Tongue (tissue), 3 donors: ENCODE measurements at places on chromosomes 3 and 15.

DNA sequence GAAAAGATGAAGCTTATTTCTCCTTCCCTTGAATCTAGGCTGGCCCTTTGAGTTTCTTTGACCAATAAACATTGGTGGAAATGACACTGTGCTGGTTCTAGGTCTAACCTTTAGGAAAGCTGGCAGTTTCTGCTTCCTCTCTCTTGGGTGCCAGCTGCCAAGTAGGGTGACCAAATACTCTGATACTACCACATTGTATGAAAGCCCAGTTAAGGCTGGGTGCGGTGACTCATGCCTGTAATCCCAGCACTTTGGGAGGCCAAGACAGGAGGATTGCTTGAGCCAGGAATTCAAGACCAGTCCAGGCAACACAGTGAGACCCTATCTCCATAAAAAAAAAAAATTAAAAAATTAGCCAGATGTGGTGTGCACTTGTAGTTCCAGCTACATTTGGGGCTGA is 320.7 kb downstream of the ZNF621 start:
- no peak for DNase-seq

- peak; percentile 45 for DNase-seq
These were observed 213.0 kb downstream of the MEIS2 start for GRCh38 chr15:36887214-36887961.

- DNase-seq, result no peak
These were observed 745.7 kb upstream of the CCDC54 start for GRCh38 chr3:106631373-106632108.

DNA sequence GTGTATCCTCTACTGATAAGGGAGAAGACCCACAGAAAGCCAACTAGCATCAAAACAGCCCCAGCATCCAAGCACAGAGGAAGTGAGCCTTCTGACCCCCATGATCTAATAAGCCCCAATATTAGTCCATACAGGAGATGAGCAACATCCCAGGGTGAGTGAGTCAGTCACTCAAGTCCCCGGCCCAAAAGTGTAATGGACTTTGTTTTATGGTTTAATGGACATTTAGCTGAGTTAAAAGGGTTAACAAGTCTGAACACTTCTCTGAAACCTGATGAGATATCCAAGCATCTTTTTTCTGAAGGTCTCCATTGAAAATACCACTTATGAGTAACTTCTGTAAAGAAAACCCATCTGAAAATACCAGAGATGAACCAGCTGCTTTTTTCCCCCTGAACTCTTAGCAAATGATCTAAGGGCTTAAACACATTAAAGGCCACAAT is 115.6 kb downstream of the GREM1 start:
- DNase-seq, result no peak

DNA sequence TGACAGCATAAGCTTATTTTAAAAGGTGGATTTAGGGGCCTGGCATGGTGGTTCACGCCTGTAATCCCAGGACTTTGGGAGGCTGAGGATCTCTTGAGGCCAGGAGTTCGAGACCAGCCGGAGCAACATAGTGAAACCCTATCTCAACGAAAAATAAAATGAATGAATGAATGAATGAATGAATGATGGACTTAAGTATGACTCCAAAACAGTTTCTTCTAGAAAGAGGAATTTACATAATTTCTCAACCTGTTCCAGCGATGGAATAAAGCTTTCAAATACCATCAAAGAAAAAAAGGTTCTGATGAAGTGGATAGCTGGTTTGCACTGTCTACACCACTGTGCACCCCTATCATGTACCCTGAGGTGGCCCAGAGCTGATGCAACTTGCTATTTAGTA is 20.1 kb upstream of the NR2C2 start:
- no peak for DNase-seq

- DNase-seq, result no peak
These were observed 10.7 kb downstream of the GCNT3 start for GRCh38 chr15:59622289-59622688.

GRCh38 chr3:53491276-53491675 is 3.1 kb upstream of the CACNA1D start:
- no peak for DNase-seq

DNA sequence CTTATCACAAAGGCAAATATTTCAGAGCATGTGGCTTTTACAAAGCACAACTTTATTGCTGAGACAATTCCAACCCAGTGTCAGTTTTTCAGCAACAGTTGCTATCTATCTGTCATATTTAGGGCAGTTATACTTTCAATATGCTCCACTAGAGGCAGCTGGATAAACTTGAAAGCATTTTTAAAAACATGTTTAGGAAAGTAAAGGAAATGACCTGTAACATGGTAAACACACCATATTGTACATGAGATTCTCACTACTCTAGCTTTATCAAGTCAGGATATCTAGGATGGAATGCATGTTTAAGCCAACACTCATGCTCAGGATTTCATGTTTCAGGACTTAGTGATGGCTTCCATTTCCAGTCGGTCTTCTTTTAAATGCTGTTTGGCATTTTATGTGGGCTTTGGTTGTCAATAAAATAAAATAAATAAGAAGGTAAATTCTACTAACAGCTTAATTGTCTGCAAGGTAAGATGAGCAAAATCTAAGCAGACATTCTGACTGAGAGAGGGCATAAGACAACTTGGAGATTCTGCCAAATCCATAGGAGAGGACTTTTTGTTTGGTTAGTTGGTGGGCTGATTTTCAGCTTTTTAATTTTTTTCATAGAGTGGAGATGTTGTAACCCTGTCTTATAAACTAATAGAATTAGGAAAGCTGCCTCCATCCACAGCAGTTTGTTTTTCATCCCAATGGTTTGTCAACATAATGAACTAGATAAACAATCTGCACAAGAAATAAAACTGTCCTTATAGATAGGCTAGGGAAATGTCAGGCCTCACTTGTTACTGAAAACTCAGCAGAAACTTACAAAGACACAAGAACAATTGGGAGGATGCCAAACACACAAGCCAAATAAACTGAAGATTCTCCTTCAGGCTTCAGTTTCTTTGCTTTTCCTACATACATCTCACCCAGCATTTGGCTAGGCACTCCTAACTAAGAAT is 63.4 kb upstream of the CPB1 start:
- no peak for DNase-seq

GRCh38 chr15:43886558-43886957 is 59.8 kb downstream of the WDR76 start:
- DNase-seq, result no peak

- DNase-seq, result no peak
These were observed 134.1 kb upstream of the MNS1 start for GRCh38 chr15:56598991-56599390.

- DNase-seq, result no peak
These were observed 2.1 kb downstream of the DZIP1L start for GRCh38 chr3:138113326-138113725.

DNA sequence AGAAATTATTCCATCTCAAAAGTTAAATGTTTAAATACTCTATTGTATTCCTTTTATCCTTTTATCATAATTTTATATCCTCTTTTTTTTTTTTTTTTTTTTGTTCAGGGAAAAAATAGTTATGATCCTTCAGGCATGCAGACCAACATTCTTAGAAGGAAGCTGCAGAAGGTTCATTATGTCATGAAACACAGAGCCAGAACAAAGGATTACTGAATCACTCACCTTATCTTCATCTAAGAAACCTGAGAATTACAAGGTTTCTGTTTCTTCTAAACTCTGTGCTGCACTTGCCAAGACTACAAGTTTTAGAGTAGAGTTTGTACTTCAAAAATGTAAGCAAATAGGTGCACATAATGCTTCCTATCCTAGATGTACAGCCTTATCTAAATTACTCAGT is 3.3 kb downstream of the PLCH1 start:
- DNase-seq, result no peak

DNA sequence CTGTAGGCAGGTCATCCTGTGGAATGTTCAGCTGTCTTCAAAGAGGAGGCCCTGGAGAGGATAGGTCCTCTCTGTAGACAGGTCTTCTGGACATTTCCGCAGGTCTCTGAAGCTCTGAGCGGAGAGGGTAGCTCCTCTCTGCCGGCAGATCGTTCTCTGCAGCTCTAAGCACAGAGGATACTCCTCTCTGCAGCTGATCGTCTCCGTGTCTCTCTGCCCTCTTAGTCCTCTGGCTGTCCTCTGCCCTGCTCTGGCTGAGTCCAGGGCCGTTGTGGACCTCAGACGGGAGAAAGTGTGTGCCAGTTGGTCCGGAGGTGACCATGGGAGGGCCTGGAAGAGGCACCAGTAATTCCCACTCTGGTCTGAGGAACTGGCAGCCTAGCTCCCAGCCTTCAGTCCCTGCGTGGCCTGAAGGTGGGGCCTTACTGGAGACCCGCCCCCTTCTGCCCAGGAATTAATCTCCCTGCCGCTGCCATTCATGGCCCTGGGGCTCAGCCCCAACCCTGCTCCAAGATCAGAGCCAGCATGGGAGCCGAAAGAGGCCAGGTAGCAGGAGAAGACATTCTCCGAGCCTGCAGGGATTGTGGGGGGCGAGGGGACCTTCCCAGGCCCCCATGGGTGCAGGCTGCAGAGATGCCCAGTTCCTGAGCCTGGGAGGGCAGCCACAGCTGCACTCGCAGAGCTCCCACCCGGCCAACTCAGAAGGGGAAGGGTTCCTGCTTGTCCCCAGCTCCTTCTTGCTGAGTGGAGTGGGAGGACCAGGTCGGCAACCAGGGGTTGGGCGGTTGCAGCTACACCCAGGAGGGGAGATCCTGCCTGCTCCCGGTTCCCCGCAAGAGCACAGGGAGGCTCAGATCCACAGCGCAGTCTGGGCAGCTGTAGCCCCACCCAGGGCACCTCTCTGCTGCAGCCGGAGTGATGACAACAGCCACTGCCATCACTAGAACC is 488.7 kb downstream of the RSL24D1 start:
- no peak for DNase-seq

- no peak for DNase-seq
These were observed 1.1 kb upstream of the VIPR1 start for GRCh38 chr3:42501321-42501680.

- DNase-seq, result peak; percentile 78
These were observed 93.2 kb downstream of the TP63 start for GRCh38 chr3:189724356-189724755.

DNA sequence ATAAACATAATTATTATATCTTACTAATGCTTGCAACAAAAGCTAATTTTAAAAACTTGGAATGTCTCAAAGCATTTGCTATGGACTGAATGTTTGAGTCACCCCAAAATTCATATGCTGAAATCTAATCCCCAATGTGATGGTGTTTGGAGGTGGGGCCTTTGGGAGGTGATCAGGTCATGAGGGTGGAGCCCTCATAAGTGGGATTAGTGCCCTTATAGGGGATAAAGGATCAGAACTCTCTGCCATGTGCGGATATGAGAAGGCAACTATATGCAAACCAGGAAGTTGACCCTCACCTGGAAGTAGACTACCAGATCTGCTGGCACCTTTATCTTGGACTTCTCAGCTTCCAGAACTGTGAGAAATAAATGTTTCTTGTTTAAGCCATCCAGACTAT is 137.7 kb downstream of the LIPC start:
- no peak for DNase-seq

GRCh38 chr15:75790631-75791336 is 52.5 kb upstream of the UBE2Q2 start:
- no peak for DNase-seq

- DNase-seq, result no peak
These were observed 149.9 kb downstream of the NEK10 start for GRCh38 chr3:27219127-27219845.

DNA sequence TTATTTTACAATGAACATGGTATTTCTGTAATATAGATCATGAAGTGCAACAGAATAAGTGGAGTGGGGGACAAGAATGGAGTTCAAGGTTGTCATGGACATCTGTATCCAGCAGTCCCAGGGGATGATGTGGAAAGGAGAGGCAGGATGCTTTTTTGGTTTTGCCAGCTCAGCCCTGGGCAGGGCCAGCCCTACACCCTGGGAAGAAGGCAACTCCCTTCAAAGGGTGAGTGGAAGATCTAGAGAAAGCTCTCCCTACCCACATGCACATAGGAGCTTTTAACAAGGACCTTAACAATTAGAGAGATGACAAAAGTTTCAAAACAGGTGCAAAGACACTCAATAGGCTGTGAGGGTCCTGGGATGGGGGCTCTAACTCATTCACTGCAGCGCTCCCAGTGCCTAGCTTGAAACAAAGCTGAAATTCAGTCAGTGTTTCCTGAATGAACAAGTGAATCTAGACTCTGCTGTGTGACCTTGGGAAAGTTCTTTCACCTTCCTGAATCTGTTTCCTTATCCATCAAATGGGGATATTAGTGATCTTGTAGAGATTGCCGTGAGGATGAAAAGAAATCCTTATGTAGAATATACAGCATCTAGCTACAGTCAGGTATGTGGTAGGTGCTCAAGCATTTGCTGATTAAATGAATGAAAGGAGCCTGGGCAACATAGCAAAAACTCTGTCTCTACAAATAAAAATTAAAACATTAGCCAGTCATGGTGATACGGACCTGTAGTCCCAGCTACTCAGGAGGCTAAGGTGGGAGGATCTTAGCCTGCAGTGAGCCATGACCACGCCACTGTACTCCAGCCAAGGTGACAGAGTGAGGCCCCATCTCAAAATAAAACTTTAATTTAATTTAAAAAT is 14.3 kb downstream of the BHLHE40 start:
- DNase-seq, result no peak

GRCh38 chr3:152243301-152243711 is 25.4 kb upstream of the MBNL1 start:
- no peak for DNase-seq

- DNase-seq, result no peak
These were observed 2.8 kb downstream of the TAGLN3 start for GRCh38 chr3:112001526-112001925.

GRCh38 chr3:29226706-29227105 is 54.2 kb upstream of the RBMS3 start:
- DNase-seq, result peak; percentile 79

DNA sequence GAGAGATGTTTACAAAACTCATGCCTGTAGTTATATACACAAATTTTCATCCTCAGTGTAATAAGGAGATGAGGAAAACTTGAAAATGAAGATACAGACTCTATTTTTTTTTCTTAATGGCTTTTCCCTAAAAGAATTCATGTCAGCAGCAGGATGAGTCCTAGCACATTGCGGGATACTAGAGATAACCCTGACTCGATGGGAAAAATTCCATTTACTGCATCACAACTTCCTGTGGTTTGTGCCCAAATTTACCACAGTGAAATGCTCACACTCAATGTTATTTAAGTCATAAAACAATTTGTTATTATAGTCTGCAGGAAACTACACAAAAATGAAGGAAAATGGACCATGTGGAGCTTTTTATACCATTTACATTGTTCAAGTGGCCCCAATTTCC is 581.9 kb upstream of the ZNF717 start:
- DNase-seq, result no peak

GRCh38 chr15:91890614-91891013 is 37.1 kb downstream of the SLCO3A1 start:
- DNase-seq, result no peak

GRCh38 chr3:52649461-52650210 is 36.1 kb downstream of the PBRM1 start:
- no peak for DNase-seq

GRCh38 chr3:188595890-188596376 is 442.0 kb downstream of the LPP start:
- peak; percentile 46 for DNase-seq

GRCh38 chr15:68403161-68403941 is 28.6 kb downstream of the ITGA11 start:
- no peak for DNase-seq

DNA sequence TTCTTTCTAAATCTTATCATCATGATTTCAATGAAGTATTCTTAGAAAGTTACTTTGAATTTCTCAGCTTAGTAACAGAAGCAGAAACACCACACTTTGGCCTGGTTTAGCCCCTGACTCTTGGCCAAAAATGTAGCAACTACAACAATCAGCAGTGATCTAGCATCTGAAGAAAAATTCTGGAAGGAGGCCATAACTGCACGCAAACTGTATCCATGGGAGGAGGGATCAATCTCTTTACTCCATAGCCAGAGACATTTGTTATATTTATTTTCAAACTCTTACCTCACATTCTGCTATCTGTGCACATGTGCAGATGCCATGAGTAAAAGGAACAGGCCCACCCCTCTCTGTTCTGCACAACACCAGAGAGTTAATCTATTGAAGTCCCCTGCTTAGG is 251.0 kb upstream of the P2RY1 start:
- peak; percentile 72 for DNase-seq
